ENCODE measurements at places on chromosomes 16 and 17.

- DNase-seq = no peak
Observed at GRCh38 chr16:88007321-88007731, 56.1 kb downstream of the BANP start.

DNA sequence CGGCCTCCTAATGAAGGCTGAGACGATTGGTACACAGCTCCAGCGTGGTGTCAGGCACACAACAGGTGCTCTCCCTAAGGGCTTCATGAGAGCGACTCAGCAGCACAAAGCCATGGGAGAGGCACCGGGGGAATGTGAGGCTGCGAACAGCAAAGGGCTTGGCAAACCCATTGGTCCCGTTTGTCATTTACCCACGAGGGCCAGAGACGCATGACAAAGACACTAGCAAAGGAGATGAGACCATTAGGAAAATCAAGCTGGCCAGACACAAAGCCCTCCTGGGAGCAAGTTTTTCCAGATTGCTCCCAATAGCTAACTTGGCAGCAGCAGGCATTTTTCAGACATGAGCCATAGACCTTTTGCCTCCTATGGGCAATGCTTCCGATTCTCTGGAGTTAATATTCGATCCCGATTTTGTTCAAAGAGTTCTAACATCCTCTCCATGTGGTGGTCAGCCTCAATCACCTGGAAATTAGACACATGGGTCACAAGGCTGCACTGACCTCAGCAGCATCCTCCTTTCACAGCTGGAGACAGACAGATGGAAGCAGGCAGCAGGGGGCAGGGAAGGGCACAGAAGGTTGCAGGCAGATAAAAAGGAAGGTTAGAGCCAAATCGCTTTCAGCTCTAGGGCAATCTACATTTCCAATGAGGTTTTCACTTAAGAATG is 38.2 kb downstream of the TK2 start:
- DNase-seq = no peak

DNA sequence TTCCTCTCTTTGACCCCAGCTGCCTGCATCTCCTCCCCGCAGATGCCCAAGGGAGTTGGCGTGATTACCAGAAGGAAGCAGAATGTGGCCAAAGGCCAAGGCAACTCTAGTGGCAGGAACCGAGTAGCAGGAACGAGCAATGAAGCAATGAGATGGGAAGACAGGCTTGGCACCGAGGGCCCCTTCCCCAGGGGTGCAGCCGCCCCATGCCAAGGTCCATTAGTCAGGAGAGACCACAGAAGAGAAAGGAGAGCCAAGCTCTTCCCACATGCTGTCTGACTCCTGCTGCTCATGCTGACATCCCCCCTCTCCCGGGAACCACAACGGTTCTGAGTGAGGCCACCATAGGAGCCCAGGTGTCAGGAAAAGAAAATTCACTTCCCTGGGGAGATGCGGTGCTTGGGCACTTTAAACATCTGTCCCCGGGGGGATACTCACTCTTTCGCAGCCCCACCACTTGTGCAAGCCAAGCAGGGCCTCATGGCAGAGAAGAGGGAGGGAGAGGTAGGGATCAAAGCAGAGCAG is 67.4 kb downstream of the MYO18A start:
- DNase-seq = no peak

DNA sequence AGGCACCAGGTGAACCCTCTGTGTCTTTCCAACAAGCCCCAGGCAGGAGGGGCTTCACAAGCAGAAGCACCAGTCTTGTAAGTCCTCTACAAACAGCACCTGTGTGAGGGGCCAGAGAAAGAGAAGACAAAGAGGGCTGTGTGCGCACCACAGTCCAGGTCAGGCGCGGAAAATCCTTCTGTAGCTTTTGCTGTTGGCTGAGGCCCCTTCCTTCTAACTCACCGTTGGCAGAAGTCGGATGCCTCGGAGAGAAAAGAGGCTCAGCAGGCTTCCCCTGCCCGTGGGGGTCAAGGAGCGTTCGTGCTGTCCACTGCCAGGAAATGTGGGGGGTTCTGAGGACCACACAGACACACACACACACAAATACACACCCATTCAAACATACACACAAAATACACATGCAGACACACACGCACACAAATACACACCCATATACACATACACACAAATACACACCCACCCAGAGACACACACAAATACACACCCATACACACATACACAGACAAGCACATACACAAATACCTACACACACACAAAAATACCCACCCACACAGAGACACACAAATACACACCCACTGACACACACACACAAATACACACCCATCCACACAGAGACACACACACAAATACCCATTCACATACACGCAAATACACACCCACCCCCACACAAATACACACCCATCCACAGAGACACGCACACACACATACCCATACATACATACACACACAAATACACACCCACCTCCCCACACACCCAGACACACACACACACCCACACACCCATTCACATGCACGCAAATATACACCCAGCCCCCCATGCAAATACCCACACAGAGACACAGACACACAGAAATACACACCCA is 6.8 kb downstream of the ZG16B start:
- DNase-seq = no peak

DNA sequence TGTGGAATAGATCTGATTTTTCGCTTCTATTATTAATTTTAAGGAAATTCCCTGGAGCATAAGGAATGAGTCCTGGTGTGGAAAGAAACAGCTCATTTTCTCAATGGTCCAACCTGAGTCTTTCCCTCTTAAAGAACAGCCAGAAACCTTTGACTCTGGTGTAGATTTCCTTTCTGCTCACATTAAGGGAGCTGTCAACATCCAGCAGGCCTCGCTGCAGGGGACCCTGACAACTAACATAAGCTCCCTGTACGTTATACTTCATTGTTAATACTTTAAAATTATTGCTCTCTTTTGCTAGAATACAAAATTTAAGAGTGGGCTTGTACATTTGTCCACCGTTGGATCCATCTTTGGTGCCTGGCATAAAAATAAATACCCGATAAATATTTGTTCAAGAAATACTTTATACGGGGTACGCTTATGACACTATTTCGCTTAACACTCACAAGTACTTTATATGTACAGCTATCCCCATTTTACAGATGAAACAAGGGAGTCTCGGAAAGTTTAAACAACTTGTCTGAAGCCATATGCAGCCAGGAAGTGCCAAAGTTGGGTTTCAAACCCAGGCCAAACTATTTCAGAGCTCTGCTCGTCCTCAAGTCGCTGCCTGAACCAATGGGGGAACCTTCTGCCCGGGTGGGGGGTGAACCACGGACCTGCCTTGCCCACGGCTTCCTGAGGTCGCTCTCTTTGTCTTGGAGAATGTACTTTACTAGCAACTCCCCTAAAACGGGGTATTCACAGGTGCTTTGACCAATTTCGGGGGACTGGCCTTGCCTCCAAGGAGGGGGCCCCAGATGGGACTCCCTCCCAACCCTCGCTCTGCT is 611 bp downstream of the SMARCE1 start:
- no peak for DNase-seq

DNA sequence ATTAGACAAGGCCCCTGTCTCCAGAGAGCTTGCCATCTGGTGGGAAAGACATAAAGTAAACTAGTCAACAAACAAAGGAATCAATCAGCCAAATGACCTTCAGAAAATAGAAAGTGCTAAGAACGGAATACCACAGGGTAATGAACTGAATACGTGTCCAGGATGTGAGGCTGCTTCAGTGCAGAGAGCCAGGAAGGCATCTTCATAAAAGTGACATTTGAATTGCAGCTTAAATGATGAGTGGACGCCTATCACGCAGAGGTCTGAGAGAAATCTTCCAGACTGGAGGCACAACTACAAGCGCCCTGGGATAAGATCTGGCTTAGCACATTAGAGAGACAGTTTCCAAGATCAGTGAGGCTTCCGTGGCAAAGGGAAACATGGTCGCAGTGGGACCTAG is 574.1 kb upstream of the CDH8 start:
- no peak for DNase-seq

All from NCI-H1436 treated with DMSO at 0.1 percent for 48 hours (cell line).